ENCODE measurements at places on chromosomes 1 and 21. TPM values are rescaled to one million over a fixed set of nuclear protein-coding genes. Genes with fewer than 3 reads are reported as not detected.

Gene CFAP126
- total RNA-seq: not detected

Gene GSTM2
- 29.0 TPM for total RNA-seq

Gene GJA8
- total RNA-seq: not detected

Gene CR1
- not detected for total RNA-seq

Gene C4BPB
- total RNA-seq: not detected

Gene CHODL
- not detected for total RNA-seq

Gene PROK1
- total RNA-seq: not detected

Gene NUAK2
- total RNA-seq: 4.8 TPM

Gene OVAAL
- not detected for total RNA-seq

Gene SIM2
- total RNA-seq: 71.2 TPM

Gene ANGPTL1
- not detected for total RNA-seq

Gene LINGO4
- not detected for total RNA-seq

Gene C1orf87
- total RNA-seq: not detected

Gene G0S2
- total RNA-seq: 723 TPM

Gene LRIG2
- total RNA-seq: 6.1 TPM

Gene IPO13
- total RNA-seq: 33.7 TPM

Gene TMPRSS3
- total RNA-seq: not detected
